NCI-H446 treated with DMSO at 0.1 percent for 48 hours (cell line): ENCODE measurements at places on chromosomes 4 and X.

GRCh38 chr4:104025251-104025650 lies 305.5 kb upstream of the TACR3 start:
- peak; percentile 80 for DNase-seq

GRCh38 chr4:184653650-184654049 lies 4.1 kb downstream of the PRIMPOL start:
- DNase-seq = no peak

DNA sequence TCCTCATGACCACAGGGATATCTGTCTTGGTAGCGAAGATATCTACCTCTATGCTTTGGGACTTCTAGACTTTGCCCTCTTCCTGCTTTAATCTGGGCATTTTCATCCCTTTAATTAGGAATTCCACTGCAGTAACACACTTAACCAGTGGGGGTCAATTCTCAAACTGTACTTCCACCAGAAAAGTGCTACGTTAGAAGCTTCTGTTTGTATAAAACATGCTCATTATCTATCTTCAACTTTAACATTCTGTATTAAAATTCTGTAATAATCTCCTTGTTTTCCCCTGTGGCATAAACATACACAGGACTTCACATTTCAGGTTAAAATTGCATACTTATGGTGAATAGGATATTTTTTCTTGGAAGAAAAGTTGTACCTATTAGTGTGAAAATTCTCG lies 105.6 kb downstream of the AMMECR1 start:
- DNase-seq = no peak

GRCh38 chr4:48032721-48033120 lies 16.1 kb downstream of the NIPAL1 start:
- no peak for DNase-seq

DNA sequence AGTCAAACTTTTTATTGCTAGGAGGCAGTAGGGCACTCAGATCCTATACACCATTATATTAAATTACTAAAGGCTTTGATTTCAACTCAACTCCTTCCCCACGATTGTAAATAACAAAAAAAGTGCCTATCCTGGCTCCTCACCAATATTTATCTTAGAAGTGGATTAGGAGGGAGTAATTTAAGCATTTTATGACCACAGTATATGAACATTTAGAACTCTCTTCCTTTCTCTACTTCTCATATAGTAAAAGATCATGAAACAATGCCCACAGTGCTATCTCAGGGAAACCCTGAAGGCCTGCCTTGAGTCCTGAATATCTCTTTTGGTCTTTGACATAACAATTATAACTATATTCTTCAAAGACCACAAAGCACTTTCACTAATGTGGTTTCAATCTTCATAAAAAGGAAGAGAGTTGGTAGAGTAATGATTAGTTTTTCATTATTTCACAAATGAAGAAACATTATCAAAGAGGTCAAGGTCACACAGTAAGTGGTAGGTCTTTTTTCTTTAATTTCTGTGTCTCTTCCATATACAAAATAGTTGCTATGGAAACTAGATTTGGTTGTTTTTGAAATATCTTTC lies 29.1 kb upstream of the ADH1C start:
- no peak for DNase-seq

DNA sequence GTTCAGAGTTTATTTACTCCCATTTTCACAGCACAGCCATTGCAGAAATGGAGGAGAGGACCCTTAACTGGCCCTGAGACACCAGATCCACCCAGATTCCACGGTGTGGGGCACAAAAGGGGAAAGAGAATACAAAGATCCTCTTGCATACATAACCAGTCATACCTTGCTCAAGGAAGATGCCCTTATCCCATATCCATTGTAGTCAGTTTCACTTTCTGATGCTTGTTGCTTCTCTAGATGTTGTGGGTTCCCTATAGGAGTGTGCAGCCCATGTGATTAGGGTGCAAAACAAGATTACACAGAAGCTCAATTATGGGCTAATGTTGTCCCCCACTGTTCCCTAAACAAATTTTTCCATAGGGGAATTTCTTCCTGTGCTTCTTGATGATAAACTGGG lies 1309.0 kb upstream of the PABPC4L start:
- no peak for DNase-seq

DNA sequence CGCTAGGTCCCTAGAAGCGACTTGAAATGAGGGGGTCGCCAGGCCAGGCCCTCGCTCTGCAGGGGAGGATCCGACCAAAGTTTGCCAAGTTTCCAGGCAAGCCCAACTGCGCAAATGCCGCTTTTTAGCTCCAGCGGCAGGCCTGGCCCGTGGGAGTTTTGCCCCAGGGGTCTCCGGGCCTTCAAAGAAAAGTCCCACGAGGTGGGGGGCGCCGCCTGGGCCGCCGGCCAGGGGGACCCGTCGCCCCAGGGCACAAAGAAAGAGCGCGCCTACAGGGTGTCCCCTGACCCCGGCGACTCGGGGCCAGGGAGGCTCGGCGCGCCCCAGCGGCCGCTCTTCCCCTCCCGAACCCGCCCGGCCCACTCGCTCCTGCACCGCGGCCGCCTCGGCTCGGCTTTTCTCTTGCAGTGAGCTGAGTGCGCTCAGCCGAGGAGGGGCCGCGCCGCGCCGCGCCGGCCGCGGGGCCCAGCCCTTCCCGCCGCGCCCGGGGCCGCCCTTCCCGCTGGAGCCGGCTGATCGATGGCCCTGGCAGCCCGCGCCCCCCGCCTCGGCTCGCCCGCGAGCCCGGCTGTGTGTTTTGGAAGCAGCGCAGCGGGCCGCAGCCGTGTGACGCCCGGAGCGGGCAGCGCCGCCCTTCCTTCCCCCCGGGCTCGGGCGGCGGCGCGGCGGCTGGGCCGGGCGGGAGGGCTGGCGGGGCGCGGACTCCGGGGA lies 754 bp upstream of the KLF3 start:
- DNase-seq = peak; percentile 42

GRCh38 chrX:73850124-73851013 lies 287.4 kb downstream of the CHIC1 start:
- DNase-seq = no peak

GRCh38 chrX:119288890-119289393 lies 52.9 kb downstream of the PGRMC1 start:
- DNase-seq = no peak

GRCh38 chr4:155530290-155530689 lies 136.4 kb upstream of the GUCY1A1 start:
- no peak for DNase-seq

GRCh38 chrX:2383144-2383543 lies 117.6 kb downstream of the DHRSX start:
- DNase-seq = no peak

DNA sequence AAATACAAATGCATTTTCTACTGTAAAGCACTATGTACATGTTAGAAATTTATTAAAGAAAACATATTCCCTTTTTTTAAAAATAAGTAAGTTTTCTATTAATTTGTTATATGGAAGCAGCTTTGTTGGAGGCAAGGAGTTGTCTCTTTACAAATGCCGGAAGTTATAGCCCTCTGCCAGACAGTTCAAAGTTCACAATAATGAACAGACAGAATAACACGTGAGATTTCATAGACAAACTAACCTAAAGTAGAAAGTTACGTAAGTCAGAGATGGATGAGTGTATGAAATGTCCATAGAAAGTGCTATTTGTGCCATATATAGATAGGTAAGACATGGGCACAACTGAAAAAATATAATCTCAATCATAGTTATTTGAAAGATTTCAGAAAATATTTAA lies 43.9 kb upstream of the NEIL3 start:
- DNase-seq = no peak

GRCh38 chr4:181507180-181507835 lies 735.9 kb upstream of the TENM3 start:
- DNase-seq = no peak

DNA sequence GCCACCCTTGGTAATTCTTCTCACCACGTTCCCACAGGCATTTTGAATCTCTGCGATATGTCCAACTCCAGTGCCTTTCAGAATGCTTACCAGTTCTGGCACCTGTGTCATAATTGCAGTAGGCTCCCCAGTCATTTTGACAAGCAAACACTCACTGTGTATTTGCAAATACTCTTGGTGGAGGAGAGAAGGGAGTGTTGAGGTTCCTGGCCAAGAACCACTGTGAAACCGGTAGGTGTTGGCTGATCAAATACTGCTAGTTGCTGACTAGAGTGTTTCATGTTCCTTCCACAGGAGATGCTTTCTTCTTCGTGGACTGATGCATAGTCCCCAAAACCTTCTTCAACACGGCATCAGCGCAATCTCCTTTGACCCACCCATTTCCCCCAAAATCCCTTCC lies 16.0 kb upstream of the NLGN4X start:
- DNase-seq = no peak

GRCh38 chrX:47748576-47748975 lies 88.1 kb upstream of the ZNF81 start:
- DNase-seq = no peak

- DNase-seq = no peak
These were observed 90.9 kb upstream of the SRD5A3 start for GRCh38 chr4:55255179-55255578.

DNA sequence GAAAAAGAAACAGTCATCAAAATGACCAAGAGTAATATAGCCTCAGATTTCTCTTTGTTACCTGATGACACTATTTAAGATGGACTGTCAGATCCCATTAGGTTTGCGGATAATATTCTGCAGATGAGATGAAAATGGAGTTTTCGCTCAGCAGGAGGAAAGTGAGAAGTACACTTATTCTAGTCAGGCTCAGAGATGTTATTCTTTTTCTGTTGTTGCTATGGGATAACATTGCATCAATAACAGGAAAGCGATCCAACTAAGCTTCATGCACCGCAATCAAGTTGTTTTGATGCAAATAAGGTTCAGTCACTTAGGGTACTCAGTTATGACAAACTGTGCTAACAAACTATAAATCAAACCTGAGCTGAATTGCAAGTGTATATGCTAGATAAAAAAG lies 415.0 kb downstream of the CCSER1 start:
- DNase-seq = no peak

DNA sequence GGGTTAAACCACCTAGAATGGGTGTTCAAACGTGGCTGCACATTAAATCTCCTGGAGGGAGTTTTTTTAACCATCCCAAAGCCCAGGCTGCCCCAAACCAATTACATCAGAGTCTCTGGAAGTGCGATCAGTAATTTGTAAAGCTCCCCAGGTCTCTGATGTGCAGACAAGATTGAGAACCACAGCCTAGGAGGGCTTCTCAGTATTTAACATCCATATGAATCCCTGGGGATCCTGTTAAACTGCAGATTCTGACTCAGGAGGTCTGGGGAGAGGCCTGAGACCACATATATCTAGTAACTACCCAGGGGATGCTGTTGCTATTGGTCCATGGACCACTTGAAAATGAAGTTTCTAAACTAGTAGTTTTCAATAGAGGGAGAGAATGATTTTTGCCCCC lies 42.6 kb downstream of the SMPX start:
- no peak for DNase-seq
